ENCODE measurements at places on chromosomes 7 and 10.

DNA sequence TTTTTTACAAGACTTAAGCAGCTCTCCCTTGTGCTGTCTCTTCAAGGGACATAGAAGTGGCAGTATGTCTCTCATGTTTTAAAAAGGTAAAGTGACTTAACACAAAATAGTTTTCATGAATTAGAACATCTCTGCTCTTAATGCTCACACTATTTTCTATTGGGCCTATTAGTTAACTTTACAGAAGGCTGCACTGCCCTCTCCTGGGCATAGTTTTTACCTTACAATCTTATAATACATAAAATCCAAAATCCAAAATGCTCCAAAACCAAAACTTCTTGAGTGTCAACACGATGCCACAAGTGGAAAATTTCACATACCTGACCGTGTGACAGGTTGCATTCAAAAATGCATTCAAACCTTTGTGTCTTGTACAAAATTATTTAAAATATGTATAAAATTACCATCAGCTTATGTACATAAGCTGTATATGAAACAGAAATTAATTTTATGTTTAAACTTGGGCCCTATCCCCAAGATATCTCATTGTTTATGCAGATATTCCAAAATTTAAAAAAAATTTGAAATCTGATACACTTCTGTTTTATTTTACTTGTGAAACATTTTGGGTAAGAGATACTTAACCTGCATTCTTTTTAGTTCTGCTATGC, 25.8 kb downstream of the TES start:
- peak; percentile 51 for DNase-seq

GRCh38 chr7:42527004-42527403, 290.0 kb upstream of the GLI3 start:
- DNase-seq: no peak

GRCh38 chr10:93069245-93069561, 4.5 kb upstream of the CYP26A1 start:
- no peak for DNase-seq

DNA sequence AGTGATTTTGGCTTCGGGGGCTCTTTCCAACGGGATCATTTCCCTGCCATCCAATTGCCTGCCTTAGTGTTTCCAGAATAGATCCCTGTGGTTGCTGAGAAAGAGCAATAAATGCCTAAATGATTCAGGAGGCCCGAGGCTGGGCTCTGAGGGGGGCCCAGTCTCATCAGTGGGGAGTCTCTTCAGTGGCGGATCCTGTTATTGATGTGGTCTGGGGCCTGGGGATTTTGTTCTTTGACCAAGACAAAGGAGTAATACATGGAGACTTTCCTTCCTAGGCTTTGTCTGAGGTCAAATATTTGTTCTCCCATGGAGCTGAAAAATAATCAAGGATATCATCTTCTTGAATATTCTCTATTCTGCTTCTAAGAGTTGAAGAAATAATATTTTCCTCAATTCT, 40.8 kb downstream of the TAS2R41 start:
- peak; percentile 41 for DNase-seq

DNA sequence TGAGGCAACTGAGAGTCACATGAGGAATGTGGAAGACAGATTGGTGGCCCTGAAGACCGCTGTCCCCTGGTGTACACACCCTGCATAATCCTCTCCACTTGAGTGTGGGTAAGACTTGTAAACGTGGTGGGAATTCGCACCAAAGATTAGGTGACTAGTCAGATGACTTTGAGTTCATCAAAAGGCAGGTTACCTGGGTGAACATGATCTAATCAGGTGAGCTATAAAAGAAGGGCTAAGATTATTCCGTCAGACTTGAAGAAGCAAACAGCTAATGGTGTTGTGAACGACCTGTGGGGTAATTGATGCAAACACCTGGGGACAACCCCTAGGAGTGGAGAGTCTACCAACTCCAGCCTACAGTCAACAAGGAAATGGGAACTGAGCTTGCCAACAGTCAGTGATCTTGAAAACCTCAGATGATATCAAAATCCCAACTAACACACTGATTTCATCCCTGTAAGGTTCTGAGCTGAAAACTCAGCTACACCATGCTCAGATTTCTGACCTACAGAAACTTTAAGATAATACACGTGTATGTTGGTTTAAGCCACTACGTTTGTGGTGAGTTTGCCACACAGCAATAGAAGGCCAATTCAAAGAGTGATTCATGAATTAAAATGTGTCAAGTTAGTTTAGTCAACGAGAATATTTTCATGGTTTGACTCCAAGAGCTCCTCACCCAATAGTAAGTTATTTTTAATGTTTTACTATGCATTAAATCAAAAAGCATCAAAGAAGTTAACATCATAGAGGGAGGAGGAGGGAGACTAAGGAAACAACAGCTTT, 16.7 kb downstream of the PRTFDC1 start:
- DNase-seq: no peak

DNA sequence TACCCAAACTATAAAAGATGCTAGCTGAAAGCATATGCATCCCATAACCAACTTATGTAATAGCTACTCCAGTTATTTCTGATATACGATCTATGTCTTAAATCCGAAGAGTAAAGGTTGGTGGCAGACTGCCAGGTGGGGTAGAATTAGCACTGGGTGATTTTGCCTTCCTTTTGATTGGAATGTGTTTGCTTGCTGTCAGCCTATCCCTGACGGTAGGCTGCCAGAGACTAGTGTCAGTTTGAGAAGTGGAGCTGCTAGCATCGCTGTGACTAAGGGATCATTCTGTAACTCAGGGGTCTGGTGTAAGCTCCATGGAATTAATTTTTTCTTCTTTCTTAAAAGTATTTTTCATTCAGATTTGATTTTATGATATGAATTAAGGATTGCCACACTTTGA, 9.5 kb upstream of the SEM1 start:
- DNase-seq: no peak

- DNase-seq: no peak
Measured at GRCh38 chr7:158097106-158097452, 490.5 kb downstream of the PTPRN2 start.
